ENCODE measurements at places on chromosomes 2 and 18.

DNA sequence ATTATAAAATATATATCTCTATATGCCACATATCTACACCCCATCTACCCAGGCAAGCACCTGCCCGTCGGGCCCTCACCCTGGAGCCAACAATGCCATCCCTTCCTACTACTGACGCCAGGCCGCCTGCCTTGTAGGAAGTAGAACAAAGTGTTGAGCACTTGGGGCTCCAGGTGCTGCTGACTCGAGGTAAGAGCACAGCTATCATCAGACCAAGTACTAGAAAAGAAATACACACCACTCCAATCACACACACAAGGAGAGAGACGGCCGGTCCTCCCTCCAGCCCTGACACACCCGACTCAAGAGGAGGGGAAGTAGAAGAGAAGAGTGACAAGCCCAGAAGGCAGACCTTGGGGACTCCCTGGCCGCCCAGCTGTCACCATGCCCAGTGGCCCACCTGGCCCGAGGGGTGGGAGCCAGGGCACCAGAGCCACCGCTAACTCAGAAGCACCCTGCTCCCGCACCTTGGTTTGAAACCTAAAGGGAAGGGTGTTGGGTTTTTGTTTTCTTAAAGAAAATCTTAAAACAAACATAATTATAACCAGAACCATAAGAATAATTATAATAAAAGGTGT is 64.0 kb upstream of the POMC start:
- no peak for DNase-seq

DNA sequence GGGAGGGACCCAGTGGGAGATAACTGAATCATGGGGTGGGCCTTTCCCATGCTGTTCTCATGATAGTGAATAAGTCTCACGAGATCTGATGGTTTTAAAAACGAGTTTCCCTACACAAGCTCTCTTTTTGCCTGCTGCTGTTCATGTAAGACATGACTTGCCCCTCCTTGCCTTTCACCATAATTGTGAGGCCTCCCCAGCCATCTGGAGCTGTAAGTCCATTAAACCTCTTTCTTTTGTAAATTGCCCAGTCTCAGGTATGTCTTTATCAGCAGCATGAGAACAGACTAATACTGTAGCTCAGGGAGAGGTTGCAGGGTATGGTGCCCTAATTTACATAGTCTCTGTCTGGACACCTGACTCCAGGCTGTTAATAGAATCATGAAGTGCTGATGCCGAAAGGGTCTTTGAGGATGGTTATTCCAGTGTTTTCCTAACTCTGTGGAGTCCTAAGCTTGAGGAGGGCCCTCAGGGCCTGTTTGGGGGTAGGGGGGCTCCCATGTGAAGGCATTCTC is 343.2 kb downstream of the ALK start:
- no peak for DNase-seq

GRCh38 chr2:122063716-122064115 is 308.3 kb downstream of the TSN start:
- no peak for DNase-seq

DNA sequence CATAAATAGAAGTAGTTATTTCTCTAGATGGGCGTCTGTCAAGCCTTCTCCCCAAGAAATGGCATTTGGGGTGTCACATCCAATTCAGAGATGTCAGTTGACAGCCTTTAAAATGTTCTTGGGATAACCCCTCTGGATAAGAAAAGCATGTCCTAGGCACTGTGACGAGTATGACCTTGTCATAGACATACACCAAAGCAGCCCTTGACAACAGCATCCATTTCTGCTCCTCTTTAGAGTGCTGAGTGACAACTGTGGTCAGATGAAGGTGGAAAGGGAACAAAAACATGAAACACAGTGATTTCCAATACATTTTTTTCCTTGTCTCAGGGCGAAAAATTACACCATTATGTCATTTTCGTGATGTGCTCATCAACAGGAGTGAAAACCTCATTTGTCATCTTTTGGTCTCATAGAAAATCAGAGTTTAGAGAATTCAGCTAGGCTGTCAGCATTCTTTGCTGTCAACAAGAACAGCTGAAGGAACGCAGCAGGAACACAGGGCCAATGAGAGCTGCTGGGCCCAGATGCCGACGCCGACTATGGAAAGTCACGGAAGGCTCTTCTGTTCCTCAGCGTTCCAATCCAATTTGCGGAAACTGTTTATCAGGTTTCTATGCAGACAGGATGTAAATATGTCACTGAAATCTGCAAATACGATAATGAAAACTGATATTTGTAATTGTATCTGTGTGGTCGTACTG is 193.2 kb downstream of the ICOS start:
- DNase-seq, result no peak

- no peak for DNase-seq
Measured at GRCh38 chr2:233223059-233223894, 28.2 kb upstream of the ATG16L1 start.

Data from bone marrow (tissue), 2 donors.